ENCODE measurements at places on chromosomes 6 and 20. TPM values are rescaled to one million over a fixed set of nuclear protein-coding genes. Genes with fewer than 3 reads are reported as not detected.

GRCh38 chr6:161254464-161255253 lies 19.2 kb downstream of the AGPAT4 start:
- no peak for DNase-seq

The KCNQ5 gene
- 17.8 TPM for total RNA-seq

The VSX1 gene
- total RNA-seq, result not detected

DNA sequence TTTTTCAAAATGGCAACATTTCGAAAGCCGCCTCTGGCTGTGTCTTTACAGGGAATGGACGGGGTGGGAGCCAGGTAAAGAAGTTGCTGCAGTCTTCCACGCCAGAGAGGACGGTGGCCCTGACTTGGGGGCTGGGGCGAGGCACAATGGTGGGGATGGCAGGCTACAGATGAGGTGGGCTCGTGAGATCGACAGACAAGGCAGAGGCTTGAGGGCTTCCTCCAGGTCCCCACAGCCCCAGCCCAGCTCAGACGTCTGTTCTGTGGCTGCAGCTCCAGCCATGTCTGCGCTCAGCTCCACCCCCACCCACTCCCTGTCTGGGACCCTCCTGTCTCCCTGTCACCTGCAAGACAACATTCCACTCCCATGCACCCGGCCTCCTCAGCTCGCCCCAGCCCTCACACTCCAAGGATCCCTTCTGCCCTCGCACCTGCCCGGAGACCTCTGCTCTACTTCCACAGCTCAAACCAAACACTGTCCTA lies 7.4 kb upstream of the C20orf144 start:
- no peak for DNase-seq

The GHRH gene
- not detected for total RNA-seq

The ERGIC3 gene
- 256 TPM for total RNA-seq

DNA sequence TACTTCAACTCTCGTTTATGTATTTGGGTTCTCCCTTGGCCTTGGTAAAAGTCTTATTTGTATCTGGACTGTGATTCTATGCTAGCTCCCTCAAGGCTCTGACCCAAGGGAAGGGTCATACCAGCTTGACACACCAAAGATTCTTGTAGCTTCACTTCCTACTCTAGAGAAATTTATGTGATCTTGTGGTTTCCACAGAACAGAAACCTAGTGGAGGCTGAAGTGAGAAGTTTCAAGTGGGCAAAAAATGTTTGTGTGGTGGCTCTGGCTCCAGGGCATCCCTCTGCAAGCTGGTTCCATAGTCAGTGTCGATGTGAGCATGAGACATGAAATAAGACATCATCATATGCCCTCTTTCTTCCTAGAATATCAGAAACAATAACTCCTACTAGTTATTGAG lies 48.1 kb upstream of the TNFRSF21 start:
- DNase-seq, result no peak

DNA sequence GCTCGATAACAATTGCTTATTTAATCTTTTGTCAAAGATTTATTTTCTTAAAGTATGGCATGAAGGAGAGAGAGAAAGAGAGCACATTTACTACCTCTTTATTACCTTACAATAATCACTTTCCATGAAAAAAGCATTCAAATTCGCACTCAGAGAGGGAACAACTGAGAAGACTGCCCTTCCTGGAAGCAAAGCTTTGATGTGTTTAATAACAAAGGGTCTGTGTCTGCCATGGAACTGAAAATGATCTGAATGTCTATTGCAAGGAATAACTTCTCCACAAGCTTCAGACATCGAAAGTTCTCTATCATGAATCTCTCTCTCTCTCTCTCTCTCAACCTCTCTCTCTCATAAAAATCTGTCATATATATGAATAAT lies 308.9 kb downstream of the HDGFL1 start:
- DNase-seq, result no peak

GRCh38 chr6:43075670-43076463 lies at the start of gene PTK7:
Gene PTK7, plus strand, starts transcription at chr6:43076314. Its CDS starts 175 bp downstream, at chr6:43076489.
- peak; percentile 90 for DNase-seq

GRCh38 chr6:140311146-140311545 lies 936.7 kb upstream of the CITED2 start:
- no peak for DNase-seq

The PGC gene
- total RNA-seq, result not detected

- DNase-seq, result no peak
Measured at GRCh38 chr6:106746652-106747051, 117.3 kb downstream of the QRSL1 start.

DNA sequence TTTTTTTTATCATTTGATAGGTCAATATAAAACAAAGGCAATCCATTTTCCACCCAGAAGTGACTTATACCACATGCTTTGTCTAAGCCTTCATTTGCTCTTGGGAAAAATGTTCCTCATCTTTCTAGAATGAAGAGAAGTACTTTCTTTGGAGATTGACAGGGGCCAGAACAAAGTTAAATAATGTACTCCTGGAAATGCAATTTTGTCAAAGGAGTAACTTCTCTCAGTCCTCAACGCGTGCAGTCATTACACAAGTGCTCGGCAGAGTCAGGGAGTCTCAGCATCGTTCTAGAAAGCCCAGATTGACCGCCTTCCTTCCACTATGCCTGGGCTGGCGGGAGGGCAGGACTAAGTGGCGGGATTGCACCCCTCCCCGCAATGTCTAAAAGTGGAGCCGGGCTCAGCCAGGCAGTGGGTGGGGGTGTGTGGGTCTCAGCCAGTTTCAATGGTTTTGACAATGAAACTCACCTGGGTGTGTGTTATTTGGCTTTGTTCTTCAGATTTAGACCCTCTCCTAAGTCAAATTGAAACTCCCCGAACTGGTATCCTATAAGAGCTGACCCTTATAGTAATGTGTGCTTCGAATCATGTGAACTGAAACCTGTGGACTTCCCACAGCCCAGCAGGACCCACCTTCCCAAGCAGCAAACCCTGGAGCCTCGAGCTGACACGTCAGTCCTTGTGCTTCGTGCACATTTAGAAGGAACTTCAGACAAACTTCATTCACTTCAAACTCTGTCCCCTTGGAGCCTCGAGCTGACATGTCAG lies 63.2 kb upstream of the DUSP22 start:
- DNase-seq, result no peak

GRCh38 chr6:82893889-82894652 lies 171.6 kb downstream of the UBE3D start:
- no peak for DNase-seq

DNA sequence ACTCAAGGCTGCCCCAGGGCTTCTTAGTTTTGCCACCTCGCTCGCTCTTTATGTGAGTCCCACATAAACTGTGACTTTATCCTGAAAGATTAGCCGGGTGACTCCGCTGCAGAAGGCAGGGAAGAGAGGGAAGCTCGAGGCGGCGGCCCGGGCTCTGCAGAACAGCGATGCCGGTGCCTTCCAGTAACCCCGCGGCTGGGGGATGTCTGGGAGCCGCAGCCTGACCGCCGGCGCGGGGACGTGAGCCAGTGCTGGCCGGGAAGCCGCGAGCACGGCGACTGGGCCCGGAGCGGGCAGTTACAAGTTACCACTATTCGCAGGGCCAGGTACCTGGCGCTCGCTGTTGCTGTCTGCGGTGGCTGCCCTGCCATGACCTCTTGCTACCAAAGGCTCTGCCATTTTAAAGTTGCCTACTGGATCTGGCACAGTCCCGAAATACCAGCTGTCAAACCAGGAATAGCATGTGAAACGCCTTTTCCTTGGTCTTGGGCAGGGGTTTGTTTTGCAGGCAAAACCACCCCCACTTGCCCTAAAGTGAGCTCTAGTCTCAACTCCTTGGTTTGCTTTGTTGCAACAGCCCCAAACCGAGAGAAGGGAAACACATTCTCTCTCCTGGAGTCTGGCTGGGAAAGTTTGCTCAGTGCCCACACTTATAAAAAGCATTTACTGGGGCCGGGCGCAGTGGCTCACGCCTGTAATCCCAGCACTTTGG lies 124.0 kb upstream of the SLC2A12 start:
- peak; percentile 39 for DNase-seq

GRCh38 chr6:148021165-148021564 lies 321.5 kb upstream of the SASH1 start:
- no peak for DNase-seq

The OR2H2 gene
- total RNA-seq, result not detected

The HLA-DQB2 gene
- total RNA-seq, result not detected

The MATN4 gene
- 0.28 TPM for total RNA-seq

The CASS4 gene
- total RNA-seq, result 0.28 TPM

- DNase-seq, result no peak
Measured at GRCh38 chr20:56724241-56724757, 95.2 kb downstream of the TFAP2C start.

- peak; percentile 7 for DNase-seq
Measured at GRCh38 chr6:47195011-47195650, 114.6 kb downstream of the TNFRSF21 start.

- peak; percentile 59 for DNase-seq
Measured at GRCh38 chr6:27651371-27651732, 178.4 kb upstream of the ZNF184 start.

The RHAG gene
- total RNA-seq, result not detected

DNA sequence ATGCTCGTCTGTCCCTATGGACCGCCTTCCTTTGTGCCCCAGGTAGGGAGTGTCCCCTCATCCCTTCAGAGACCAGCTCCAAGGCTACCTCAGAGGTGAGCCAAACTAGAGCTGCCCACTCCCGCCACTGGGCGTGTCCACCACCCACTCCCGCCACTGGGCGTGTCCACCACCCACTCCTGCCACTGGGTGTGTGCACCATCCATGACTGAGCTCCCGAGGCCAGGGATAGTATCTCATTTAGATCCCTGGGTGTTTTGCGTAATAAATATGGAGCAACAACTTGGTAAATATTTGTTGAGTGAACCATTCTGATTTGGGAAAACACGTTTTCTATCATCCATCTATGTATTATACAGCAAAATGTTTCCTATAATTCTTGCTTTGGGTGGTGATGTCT lies 68.8 kb downstream of the ZBTB2 start:
- DNase-seq, result no peak

The WFDC10B gene
- total RNA-seq, result not detected

GRCh38 chr6:20483887-20484497 lies 50.3 kb upstream of the CDKAL1 start:
- peak; percentile 89 for DNase-seq

GRCh38 chr20:33672426-33673113 lies 1.7 kb downstream of the NECAB3 start:
- peak; percentile 89 for DNase-seq

GRCh38 chr20:50111120-50111828 lies 1.7 kb downstream of the UBE2V1 start:
- DNase-seq, result no peak

The OTOR gene
- total RNA-seq, result not detected

GRCh38 chr20:13517831-13518230 lies 120.9 kb downstream of the TASP1 start:
- no peak for DNase-seq

The HDGFL1 gene
- not detected for total RNA-seq

DNA sequence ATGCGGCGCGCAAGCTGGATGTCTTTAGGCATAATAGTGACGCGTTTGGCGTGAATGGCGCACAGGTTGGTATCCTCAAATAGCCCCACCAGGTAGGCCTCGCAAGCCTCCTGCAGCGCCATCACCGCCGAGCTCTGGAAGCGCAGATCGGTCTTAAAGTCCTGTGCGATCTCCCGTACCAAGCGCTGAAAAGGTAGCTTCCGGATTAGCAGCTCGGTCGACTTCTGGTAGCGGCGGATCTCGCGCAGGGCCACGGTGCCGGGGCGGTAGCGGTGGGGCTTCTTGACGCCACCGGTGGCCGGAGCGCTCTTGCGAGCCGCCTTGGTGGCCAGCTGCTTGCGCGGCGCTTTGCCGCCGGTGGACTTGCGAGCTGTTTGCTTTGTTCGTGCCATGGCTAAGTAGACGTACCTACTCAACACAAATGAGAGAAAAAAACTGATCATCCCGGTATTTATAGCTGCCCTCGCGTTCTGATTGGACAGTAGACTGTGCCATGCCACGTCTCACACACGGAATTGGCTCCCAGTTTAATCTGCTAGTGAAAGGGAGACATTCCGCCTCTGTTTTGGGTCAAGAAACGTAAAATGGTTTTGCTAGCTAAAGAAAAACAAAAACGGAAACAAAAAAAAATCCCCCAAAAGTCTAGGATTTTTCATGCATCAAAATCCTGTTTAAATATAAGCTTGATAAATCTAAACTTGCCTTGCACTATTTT lies 40.1 kb downstream of the OR2B2 start:
- DNase-seq, result peak; percentile 97

GRCh38 chr6:35033683-35034082 lies 107.5 kb downstream of the TCP11 start:
- no peak for DNase-seq

The EIF2S2 gene
- total RNA-seq, result 142 TPM

- no peak for DNase-seq
Measured at GRCh38 chr6:157595768-157596167, 214.8 kb downstream of the ZDHHC14 start.

Measured in A673 (cell line).